ENCODE measurements at places on chromosomes 4 and X. TPM values are rescaled to one million over a fixed set of nuclear protein-coding genes. Genes with fewer than 3 reads are reported as not detected.

Gene MUC7
- total RNA-seq, result not detected

Gene SPINK2
- total RNA-seq, result not detected

Gene FAAH2
- total RNA-seq, result 5.3 TPM

Gene TGIF2LX
- total RNA-seq, result not detected

Gene FAM114A1
- 39.6 TPM for total RNA-seq

Gene XIAP
- total RNA-seq, result 31.3 TPM

Gene STOX2
- total RNA-seq, result 4.4 TPM

Gene XAGE1A
- not detected for total RNA-seq

Gene MORC4
- total RNA-seq, result 14.9 TPM

Gene ATP7A
- total RNA-seq, result 8.2 TPM

Gene RGN
- total RNA-seq, result 4.4 TPM

Gene USP53
- total RNA-seq, result 30.7 TPM

Gene CXorf51B
- total RNA-seq, result not detected

Gene CLCN5
- 15.6 TPM for total RNA-seq

Gene GPC3
- total RNA-seq, result 15.3 TPM

Gene TCEAL2
- total RNA-seq, result 3.8 TPM

Gene ALB
- total RNA-seq, result not detected

Gene ZAR1
- total RNA-seq, result not detected

Gene BRS3
- total RNA-seq, result not detected

Gene RASSF6
- total RNA-seq, result 7.0 TPM

Gene RXFP1
- total RNA-seq, result not detected

Gene RCHY1
- total RNA-seq, result 20.3 TPM

Gene SSX2B
- not detected for total RNA-seq

Measured in kidney epithelial cell (primary cell).